ENCODE measurements at places on chromosomes 11 and 22.
A peak's percentile ranks its signal among the peaks of the same experiment; 100 is the strongest.

DNA sequence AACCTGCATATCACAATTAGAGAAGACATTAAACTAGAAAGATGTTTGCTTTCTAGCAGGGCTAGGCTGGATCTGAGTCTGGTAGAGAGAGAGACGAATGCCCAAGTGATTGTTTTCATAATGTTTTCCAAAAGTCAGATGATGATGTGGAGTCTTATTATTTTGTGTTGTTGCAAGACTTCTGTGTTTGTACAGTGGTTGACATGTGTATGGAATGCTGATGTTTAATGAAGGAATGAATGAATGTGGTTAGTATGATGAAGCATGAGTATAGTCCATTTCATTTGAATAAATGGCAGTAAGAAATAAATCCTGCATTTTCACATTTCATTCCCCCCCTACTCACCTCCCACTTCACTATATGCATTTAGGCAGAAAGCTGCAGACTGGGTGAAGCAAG lies 69.6 kb downstream of the PPP2R1B start:
- DNase-seq = no peak

- no peak for DNase-seq
Measured at GRCh38 chr22:39481054-39481453, 21.0 kb upstream of the MIEF1 start.

GRCh38 chr11:103453915-103454709 lies 344.9 kb downstream of the DYNC2H1 start:
- no peak for DNase-seq

DNA sequence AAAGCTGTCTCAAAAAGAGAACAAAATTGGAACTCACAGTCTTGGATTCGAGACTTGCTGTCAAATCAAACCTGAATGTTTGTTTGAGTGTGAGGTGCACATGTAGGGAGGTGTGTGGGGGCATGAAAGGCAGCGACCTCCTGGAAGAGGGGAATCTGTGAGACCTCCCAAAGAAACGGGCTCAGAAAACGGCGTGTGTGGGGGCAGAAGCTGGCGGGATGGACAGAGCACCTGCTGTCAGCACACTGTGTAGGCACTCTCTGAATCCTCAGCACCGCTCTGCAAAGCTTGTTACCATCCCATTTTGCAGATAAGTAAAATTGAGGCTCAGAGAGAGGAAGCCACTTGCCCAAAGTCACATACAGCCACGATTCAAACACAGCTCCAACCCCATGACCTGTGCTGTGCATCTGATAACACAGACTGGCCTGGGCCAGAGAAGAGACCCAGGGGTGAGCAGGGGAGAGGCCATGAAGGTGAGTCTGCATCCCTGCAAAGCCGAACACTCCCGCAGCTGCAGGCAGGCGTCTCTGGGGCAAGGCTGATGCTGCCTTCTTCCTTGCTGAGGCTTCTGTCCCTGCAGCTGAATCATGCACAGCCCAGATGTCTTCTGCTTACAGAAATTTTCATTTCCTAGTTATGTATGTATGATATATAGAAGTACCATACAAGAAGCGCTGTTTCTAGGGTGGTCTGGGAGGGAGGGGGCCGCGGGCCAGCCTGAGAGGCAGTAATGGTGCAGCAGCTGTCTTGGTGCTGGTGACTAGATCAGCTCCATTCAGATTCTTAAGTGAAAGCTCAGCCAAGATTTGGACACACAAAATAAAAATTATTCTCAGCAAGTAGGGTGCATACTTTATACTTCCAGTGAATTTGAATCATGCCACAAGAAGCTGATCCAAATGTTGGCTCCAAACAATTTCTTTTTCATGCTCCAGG lies 67.3 kb upstream of the SHISAL1 start:
- no peak for DNase-seq

DNA sequence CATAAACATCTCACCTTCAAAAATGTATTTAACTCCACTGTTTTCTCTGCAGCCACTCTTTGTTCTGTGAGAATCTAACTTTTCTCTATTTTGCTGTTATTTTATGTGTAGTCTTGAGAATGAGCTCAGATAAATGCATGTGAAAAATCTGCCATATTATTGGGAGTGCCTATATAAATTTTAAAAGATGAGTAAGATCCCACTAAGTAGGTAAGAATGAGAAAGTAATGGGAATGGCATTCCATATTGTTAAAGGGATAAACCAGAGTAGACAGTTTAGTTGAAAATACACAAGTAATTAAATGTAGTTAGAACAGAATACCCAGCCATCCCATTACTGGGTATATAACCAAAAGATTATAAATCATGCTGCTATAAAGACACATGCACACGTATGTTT lies 817.2 kb downstream of the FAM181B start:
- DNase-seq = no peak

DNA sequence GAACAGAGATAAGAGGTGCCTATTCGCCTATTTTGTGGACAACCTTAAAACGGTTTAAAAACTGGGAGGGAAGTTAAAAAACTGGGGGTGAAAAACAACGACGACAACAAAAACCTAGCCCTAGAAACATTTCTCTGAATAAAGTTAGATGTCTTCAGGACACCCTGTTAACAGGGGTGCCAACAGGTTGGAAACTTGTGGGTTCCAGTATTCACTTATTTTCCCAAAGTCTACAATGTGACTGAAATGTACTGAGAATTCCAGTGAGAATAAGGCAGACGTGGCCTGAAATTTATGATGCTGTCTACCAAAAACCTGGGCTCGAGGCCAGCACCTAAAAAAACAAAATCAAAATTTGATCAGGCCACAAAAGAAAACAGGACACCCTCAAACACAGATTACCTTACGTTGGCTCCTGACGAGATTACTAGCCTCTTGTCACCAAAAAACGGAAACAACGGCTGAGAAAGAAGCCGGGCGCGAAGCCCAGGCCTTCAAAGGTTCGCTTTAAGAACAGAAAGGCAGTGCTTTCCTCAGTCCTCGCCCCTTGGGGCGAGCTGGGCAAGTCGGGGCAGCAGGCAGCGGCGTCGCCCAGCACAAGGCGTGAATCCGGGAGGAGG lies 906 bp downstream of the CCDC90B start:
- DNase-seq = peak; percentile 64

- no peak for DNase-seq
Measured at GRCh38 chr11:65278356-65278755, 16.6 kb downstream of the POLA2 start.

- DNase-seq = no peak
Measured at GRCh38 chr22:26527574-26528465, 15.5 kb upstream of the TFIP11 start.

- no peak for DNase-seq
Measured at GRCh38 chr11:8613036-8613435, 19.0 kb upstream of the STK33 start.

GRCh38 chr11:21944577-21944976 lies 248.3 kb upstream of the ANO5 start:
- DNase-seq = no peak

DNA sequence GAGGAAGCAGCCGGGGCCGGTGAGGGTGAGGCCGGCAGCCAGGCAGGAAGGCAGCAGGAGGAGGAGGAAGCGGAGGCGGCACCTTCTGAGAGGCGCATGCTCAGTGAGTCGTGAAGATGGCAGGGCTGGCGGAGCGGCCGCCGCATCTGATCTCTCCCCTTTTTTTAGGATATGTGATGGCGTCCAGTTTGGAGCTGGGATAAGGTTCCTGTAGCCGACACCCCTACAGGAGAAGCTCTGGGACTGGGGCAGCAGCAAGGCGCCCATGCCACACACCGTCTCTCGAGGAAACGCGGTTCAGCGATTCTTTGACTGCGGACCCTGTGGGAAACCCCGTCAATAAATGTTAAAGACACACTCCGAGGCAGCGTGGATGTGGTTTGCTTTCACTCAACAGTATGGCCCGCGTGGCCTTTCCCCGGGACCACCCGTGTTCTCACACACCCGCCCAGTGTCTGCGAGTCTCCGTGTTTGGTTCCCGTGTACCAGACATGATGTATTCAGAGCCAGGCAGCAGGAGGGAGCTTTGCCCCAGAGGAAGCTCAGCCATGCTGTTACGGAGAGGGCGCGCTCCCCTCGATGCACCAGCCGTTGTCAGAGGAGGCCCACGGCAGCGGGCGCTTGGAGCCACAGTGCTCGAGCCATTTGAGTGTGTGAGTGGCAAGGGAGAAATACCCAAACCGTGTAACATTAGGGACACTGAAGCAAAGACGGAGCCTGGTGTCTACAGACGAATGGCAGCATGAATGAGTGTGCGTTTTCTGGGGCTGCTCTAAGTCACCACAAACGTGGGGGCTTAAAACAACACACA lies 27.7 kb upstream of the PARVB start:
- peak; percentile 65 for DNase-seq

GRCh38 chr11:35276396-35277145 lies 137.6 kb downstream of the CD44 start:
- DNase-seq = peak; percentile 51

DNA sequence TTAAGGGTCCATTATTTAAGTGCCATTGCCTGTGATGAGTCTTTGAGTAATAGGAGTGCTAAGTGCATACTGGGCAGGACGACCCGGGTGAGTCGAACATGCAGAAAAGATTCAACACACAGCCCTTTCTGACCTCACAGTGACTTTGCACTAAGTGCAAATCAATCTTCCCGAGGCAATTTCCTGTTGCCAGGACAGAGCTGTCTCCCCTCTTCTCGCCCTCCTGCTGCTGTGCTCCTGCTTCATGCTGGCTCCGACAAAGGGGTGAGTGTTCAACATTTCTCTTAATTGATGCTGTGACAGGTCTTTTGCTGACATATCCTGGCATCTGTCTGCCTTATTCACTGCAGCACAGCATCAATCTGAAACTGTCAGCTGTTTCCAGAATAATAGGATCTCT lies 42.0 kb downstream of the MCHR1 start:
- no peak for DNase-seq

Measured in inflammatory macrophage treated with lipopolysaccharide for 1 hour (primary cell).